ENCODE measurements at places on chromosomes 6 and 20. TPM values are rescaled to one million over a fixed set of nuclear protein-coding genes. Genes with fewer than 3 reads are reported as not detected.

CAGE1 gene
- not detected for total RNA-seq

PI16 gene
- not detected for total RNA-seq

TP53INP2 gene
- 178 TPM for total RNA-seq

POU3F2 gene
- total RNA-seq = 71.0 TPM

DNA sequence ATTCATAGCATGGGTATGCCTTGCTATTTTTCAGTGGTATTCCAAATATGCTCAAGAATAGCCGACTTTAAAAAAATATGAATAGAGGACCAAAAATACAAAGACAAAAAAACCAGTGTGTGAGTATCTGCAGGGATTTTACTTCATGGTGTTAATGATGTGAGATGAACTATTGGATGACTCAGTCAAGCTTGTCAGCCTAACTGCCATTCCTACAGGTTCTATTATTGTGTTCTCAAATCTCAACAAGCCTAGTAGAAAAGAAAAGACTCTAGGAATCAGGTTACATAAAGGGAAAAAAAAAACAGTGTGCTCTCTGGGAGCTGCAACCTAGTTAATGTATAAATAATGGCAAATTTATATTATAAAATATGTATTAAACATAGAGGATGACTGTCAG is 588.4 kb upstream of the BTBD3 start:
- DNase-seq = no peak

DNA sequence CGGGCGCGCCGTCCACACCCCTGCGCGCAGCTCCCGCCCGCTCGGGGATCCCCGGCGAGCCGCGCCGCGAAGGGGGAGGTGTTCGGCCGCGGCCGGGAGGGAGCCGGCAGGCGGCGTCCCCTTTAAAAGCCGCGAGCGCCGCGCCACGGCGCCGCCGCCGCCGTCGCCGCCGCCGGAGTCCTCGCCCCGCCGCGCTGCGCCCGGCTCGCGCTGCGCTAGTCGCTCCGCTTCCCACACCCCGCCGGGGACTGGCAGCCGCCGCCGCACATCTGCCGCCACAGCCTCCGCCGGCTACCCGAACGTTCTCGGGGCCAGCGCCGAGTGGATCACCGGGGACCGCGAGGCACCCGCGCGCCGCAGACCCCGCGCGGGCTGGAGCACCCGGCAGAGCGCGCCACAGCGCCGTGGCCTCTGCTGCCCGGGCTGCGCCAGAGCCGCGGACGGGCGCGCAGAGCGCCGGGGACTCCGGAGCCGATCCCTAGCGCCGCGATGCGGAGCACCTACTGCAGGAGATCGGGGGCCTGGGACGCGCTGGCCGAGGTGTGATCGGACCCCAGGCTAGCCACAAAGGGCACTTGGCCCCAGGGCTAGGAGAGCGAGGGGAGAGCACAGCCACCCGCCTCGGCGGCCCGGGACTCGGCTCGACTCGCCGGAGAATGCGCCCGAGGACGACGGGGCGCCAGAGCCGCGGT is at the start of gene BMP2:
TSS of gene BMP2 (plus strand) at position 151 of the 692 bp plus-strand sequence. CDS start 2,441 bp downstream, outside the sequence.
- DNase-seq = peak; percentile 70

DNA sequence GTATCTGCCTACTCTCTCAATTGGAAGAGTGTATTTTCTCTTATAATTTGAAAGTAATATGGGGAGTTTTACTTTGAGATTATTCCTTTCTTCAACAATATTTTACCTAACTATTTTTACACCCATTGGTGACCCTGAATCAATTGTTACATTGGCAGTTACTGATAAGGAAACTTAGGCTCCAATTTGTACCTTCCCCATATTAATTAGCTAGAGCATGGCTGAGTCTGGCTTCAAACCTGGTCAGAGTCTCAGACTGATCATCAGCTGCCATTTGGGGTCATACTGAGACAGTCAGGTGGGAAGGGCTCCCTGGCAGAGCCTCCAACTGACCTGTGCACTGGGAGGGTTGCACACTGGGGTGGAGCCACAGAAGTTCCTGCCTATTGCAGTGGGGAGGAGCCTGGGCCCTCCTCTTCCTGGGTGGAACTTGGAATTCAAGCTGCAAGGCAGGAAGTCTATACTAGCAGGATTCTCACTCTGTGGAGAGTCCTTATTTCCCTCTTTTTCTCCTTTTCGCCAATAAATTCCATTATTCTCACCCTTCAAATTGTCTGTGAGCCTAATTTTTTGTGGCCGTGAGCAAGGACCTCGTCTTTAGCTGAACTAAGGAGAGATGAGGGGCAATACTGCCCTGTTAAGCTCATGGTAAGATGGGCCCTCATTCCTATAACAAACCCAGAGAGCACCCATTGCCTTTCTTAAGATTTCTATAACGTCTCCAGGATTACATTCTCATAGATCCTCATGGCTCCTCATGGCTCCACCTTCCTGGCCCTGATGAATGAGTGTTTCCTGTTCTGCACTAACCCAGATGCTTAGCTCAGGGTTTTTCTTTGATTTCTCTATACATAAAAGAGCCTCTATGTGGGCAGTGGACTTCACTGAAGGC is 285.1 kb downstream of the ADGB start:
- DNase-seq = no peak

- no peak for DNase-seq
These were observed 72.4 kb downstream of the BACH2 start for GRCh38 chr6:90224196-90224595.

DNA sequence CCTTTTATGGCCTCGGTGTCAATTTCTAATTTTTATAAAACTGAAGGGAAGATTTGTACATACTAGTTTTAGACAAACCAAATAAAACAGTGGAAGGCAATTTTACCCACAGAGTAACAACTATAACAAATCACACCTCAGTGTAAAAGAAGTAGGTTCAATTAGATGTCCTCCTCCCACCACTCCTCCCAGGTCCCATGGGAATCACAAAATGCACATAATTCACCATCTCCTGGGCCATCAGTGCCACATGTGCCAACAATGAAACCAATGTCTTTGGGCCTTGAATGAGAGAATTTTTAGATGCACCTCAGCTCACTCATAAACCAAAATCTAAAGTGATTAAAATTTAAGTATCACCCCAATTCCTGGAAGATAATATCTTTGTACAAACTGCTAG is 267.8 kb downstream of the BTBD9 start:
- no peak for DNase-seq

DNA sequence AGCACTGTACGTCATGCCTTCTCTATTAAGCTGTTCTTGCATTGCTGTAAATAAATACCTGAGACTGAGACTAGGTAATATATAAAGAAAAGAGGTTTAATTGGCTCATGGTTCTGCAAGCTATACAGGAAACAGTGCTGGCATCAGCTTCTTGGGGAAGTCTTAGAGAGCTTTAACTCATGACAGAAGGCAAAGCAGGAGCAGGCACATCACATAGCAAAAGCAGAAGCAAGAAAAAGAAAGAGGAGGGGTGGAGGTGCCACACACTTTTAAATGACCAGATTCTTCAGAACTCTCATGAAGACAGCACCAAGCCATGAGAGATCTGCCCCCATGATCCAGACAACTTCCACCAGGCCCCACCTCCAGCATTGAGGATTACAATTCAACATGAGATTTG is 30.1 kb downstream of the CYB5R4 start:
- no peak for DNase-seq

GRCh38 chr6:72464791-72465691 is 156.8 kb upstream of the KCNQ5 start:
- DNase-seq = no peak

DNA sequence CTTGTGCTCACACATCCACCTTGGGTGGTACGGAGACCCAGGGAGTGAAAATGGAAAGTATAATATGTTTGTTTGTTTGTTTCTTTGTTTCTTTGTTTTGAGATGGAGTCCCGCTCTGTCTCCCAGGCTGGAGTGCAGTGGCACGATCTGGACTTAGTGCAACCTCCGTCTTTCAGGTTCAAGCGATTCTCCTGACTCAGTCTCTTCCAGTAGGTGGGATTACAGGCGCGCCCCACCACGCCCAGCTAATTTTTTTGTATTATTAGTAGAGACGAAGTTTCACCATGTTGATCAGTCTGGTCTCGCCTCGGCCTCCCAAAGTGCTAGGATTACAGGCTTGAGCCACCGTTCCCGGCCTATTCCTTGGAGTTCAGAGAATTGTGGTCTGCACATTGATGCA is 115.4 kb downstream of the TRIM27 start:
- no peak for DNase-seq

All from glutamatergic neuron (in vitro differentiated cells).